Upper lobe of right lung (tissue), 1 donor: ENCODE measurements at places on chromosomes 2 and 18. TPM values are rescaled to one million over a fixed set of nuclear protein-coding genes. Genes with fewer than 3 reads are reported as not detected.

Gene CDK15
- 6.0 TPM for total RNA-seq

- no peak for DNase-seq
These were observed 1.1 kb downstream of the ZNF513 start for GRCh38 chr2:27379383-27379835.

DNA sequence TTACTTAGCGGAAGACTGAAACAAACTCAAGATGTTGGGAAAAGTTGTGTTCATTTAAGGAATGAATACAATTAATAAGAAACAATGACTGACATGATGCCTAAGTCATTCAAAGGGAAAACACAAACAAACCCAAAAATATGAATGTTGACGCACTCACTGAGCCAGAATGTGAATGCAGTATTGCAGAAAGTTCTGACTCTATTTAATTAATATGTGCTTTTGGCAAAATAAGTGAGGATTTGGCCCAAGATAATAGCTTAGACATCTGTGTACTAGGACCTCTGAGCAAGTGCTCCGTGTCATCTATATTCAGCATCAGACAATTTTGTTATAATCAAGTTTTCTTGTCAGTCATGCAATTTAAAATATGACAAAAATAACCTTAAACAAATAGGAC, 1138.8 kb upstream of the NXPH2 start:
- no peak for DNase-seq

Gene TMEM163
- 34.6 TPM for total RNA-seq

DNA sequence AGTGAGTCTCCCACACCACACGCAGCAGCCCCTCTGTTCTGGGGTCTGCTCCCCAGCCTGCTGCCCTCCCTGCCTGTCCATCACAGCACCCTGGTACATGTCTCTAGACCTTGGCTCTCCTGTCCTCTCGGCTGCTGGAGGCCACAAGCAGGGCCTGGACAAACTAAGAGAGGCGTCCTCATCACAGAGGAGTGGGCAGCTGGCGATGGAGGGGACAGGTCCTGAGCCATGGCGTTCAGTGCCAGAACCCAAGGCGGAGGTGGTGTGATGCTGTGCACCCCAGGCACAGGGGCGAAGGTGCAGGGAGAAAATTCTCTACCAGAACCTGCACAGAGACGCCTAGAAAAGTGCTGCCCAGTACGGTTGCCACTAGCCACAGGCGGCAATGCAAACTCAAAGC, 47.4 kb downstream of the BIN1 start:
- DNase-seq: no peak

- no peak for DNase-seq
These were observed 107.0 kb downstream of the NAB1 start for GRCh38 chr2:190755772-190756415.
